ENCODE measurements at places on chromosomes 2 and 18.

GRCh38 chr2:230908595-230909191 lies 16.3 kb downstream of the GPR55 start:
- peak; percentile 25 for DNase-seq

GRCh38 chr18:7452331-7452730 lies 114.8 kb upstream of the PTPRM start:
- peak; percentile 21 for DNase-seq

- DNase-seq = no peak
Measured at GRCh38 chr2:237898057-237898414, 38.6 kb downstream of the RAMP1 start.

- DNase-seq = no peak
Measured at GRCh38 chr2:100286318-100286717, 36.0 kb downstream of the LONRF2 start.

DNA sequence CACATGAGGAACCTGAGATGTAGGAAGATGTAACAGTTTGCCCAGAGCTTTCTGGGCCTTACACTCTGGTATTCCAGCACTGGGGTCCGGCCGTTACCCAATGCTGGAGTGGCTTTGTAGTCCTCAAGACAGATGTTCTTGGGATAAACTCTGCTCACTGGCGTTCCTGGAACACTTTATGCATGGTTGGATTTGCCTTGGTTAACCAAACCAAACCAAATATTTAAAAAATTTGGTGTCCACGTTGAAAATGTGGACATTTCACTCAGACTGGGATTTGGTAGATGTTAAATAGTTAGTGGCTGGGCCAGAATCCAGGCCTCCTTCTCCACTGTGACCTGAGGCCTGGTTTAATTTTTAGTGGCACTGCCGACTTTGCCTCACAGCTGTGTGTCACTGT lies 81.5 kb downstream of the ACOXL start:
- DNase-seq = no peak
